ENCODE measurements at places on chromosomes 5 and 9. TPM values are rescaled to one million over a fixed set of nuclear protein-coding genes. Genes with fewer than 3 reads are reported as not detected.
A peak's percentile ranks its signal among the peaks of the same experiment; 100 is the strongest.

POU5F2 gene
- total RNA-seq, result 0.13 TPM

ADAMTS16 gene
- total RNA-seq, result not detected

TRIP13 gene
- 35.9 TPM for total RNA-seq

SPATA31A3 gene
- total RNA-seq, result not detected

TLX3 gene
- not detected for total RNA-seq

ADCY2 gene
- not detected for total RNA-seq

OTP gene
- total RNA-seq, result not detected

AQP7 gene
- total RNA-seq, result not detected

ANGPTL2 gene
- 20.5 TPM for total RNA-seq

DNA sequence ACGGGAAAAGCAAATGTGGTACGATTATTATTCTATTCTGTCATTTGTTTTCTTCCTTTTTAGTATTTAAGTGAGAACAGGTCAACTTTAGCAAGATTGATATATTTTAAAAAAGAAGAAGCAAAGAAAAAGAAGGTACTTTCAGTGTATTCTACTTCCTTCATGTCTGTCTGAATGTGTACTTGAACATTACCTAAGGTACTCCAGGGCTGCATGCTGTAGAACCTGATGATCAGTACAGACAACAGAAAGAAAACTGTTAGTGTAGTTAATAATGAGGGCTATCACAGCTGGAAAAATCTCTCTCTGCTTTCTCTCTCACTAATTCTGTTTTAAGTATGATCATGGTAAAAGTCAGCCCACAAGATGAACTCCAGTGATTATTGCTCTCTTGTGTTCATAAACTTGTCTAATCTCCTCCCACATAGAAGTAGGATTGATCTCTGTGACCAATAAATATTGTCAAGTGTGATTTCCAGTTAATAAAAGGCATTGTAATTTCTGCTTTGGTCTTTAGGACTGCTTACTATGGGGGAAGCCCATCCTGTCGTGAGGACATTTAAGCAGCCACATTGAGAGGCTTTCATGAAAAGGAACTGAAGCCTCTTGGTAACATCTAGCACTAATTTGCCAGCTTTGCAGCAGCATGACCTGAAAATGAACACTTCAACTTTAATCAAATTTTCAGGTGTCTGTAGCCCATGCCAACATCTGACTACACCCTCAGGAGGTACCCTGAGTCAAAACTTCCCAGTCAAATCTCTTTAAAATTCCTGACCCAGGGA, 864.0 kb upstream of the ACO1 start:
- DNase-seq, result no peak

- DNase-seq, result no peak
Observed at GRCh38 chr5:180334751-180335613, 18.2 kb downstream of the GFPT2 start.

DNA sequence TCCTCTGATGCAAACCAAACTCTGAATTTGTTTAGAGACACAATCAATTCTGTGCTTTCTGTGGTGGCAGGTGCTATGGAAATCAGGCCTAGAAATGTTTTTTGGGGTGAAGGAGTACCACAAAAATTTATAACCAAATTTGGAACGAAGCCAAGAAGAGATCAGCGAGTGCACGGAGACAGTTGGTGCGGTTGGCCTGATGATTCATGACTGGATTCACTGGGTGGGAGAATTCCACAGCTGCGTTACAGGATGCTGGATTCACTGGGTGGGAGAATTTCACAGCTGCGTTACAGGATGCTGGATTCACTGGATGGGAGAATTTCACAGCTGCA, 135.6 kb upstream of the IRX4 start:
- no peak for DNase-seq

- no peak for DNase-seq
Observed at GRCh38 chr9:132519033-132519432, 63.4 kb upstream of the BARHL1 start.

- DNase-seq, result no peak
Observed at GRCh38 chr5:90231688-90232087, 177.9 kb downstream of the CETN3 start.

DNA sequence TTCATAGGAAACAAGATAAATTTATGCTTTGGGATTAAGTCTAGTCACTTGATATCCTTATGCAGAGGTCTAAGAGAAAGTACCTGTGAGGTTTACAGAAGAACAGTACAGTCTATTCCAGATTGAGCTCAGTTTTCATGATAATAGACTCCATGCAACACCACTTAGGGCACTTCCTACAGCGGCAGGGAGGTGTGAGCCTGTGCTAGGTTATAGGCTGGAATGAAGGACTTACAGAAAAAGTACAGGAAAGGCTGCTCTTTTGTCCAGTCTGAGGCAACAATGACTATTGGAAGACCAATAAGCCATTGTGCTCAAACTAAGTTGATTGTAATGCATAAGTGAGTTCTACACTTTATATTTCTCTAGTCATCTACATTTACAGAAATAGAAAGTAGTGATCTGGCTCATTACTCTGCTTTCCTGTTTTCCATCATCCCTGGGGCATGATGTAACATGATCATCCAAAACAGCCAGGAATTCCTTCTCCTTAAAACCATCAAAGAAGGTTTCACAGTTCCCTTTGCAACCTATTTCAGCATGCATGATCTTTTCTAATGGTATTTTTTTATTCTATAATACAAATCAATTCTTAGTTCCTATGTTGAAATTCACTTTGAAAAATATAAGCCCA, 322.8 kb downstream of the SLF1 start:
- DNase-seq, result no peak

- peak; percentile 12 for DNase-seq
Observed at GRCh38 chr5:181069767-181070491, 29.9 kb downstream of the BTNL9 start.

DNA sequence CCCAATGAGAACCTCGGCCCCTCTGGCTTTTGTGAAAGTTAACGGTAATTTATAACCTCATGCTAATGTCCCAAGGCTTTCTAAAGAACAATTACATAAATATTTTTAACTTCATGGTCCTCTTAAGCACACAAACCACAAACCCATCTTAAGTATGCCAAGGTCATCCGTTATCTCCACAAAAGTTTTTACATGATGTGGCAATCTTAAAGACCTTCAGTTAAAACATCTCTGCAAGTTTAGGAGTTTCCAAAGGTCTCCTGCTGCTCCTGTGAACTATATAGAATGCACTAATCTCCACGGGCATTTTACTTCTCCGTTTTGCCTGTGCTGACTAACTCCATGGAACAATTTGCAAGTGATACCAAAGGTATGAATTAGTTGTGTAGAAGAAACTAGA, 228.2 kb downstream of the TLE1 start:
- DNase-seq, result no peak

DNA sequence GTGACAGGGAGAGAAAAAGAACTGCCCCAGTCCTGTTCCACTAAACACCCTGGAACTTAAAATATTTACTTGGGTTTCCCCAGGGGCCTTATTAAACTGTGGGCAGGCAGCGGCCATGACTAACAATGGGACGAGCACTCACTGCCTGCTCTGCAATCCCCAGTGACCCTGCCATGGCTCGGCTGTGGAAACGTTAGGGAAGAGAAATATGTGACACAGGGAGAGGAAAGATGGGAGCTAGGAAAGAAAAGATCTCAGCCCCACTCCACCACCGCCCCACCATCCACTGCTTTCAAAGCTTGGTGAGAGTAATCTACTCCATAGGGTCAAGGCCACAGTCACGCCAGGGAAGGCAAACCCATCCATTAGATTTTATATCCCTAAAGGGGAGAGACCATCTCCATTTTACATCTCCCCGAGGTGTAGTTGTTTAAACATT, 117.6 kb downstream of the EFNA5 start:
- DNase-seq, result peak; percentile 40

DNA sequence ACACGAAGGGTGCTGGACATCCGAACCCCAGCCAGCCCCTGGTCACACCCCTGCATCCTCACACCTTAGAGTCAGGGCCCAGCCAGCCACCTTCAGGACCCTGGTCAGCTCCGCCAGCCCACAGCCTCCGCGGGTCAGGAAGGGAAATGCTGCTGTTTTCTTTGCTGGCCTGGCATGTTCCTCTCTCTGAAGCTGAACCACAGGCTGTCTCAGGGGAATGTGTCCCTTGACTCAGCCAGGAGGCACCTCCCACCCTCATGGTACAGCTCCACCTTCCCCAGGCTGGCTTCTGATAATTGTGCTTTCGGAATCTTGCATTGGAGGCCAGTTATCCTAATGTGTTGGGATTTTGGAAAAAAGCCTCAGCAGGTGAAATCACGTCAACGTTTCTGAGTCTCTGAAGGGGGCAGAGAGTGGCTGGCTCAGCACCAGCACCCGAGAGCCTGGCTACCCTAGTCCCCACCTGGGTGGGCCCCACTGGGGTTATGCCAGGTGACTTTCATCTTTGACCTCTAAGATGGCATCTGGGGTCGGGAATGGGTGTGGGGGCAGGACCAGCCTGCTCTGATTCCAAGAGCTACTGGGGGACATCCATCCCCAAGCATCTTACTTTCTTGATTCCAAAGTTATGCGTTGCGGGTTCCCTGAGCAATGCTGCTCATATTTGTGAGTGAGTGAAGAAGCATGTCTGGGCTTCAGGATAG, 9.8 kb upstream of the OLFM1 start:
- peak; percentile 25 for DNase-seq

GRCh38 chr5:107805824-107806223, 135.1 kb upstream of the EFNA5 start:
- no peak for DNase-seq

- DNase-seq, result peak; percentile 50
Observed at GRCh38 chr5:72018143-72018803, 89.0 kb upstream of the MAP1B start.
